Activated T-cell treated with anti-CD3 and anti-CD28 coated beads, Interleukin-2, amount 50 U/mL, for 48 hours (primary cell): ENCODE measurements at places on chromosomes 1 and 21.

GRCh38 chr1:53383136-53383870 lies 55.4 kb upstream of the LRP8 start:
- DNase-seq, result no peak

- DNase-seq, result no peak
Measured at GRCh38 chr1:50853325-50853724, 106.7 kb downstream of the FAF1 start.

DNA sequence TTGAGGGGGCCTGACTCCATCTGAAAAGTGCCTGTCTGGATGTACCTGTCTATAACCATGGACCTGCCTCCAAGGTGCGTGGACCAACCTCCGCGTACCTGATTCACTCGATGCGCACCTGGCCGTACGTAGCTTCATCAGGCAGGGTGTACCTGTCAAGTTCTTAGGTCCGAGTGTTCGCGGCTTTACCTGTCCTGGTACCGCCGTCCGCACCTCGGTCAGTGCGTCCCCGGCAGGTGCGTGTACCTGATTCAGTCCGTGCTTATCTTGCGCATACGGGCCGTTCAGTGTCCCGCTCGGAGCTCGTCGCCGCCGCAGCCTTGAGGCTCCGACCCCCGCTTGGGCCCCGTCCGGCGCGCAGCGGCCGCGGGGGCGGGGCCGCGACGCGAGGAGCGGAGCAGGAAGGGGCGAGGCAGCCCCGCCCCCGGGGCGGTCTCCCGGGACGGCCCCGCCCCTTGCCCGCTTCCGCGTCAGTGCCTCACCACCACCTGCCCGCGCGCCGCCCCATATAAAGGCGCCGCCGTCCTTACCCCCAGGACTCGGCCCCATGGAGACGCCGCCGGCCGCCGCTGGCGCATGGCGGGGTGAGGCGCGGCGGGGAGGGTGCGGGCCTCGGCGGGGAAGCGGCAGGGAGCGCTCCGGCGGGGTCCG lies at the start of gene ZC3H12A:
ZC3H12A (plus strand) TSS at position 535 of the 651 bp plus-strand sequence. CDS start 917 bp downstream, outside the sequence.
- DNase-seq, result peak; percentile 90

GRCh38 chr1:41504114-41505035 lies 19.9 kb upstream of the EDN2 start:
- DNase-seq, result no peak

- DNase-seq, result no peak
Measured at GRCh38 chr1:183898001-183898396, 93.1 kb downstream of the RGL1 start.

DNA sequence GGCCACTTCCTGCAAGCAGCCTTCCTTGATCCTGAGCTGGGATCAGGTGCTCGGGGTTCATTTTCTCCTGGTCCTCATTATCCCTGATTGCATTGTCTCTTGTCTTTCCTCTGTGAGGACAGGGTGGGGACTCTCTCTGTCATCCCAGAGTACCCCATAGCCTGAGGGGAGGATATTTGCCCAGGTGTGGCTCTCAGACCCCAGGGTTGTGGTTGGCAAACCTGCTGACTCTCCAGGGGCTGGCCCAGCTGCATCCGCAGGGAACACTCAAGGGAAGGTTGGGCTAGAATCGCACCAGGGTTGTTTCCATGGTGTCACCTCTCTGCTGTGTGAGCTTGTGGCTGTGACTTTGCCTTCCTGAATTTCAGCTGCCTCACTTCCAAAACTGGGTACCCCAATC lies 276.8 kb upstream of the C1orf174 start:
- DNase-seq, result no peak

DNA sequence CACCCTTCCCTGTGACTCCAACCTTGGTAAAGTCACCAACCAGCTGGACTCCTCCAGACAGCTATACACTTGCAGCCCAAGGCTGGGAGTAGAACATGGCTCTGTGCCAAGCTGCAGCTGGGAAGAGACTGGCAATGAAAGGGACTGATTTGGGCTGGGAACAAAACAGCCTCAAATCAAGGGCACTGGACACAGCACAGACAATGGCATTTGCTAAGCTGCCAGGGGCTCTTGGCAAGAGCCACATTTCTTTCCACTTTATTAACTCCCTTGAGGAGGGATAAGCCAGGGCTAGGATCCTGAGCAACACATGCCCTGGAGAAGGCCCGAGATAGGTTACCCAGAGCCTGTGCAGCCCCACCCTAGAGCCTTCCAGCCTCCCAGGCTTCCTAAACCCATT lies 12.0 kb downstream of the SYT11 start:
- DNase-seq, result no peak

DNA sequence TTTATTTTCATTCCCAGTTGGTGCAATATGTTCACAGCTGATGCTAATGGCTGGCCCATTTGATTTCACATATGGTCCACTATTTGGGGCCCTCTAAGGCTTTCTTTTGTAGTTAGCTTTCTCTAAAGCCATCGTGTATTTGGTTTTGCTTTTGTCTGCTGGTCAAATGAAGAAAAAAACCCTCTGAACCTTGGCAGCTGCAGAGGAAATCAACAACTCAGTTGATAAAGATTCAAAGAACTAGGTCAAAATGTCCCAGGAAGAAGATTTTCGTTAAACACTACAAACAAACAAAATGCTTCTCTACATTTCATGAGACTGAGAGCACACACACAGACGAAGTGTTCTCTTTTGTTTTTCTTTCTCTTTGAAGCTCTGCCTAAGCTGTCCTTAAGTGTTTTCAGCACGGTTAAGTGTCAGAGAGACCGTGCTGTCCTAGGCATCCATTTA lies 655.0 kb downstream of the RWDD3 start:
- no peak for DNase-seq

DNA sequence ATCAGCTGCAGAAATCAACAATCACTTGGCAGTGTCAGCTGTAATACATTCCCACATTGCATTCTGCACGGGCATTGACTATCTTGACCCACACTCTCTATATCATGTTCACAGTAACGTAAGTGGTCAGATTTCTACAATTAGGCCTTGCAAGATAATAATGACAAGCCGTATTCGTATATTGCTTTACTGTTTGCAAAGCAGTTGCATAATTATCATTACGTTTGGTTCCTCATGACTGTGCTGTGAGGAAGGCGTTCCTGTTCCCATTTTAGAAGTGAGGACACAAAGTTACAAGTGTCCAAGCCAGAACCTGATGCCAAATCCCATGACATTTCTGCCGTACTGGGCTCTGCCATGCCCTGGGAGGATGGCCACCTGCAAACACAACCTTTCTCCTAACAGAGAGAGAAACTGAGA lies 53.5 kb upstream of the TARBP1 start:
- DNase-seq, result no peak

GRCh38 chr1:234956821-234957329 lies 171.8 kb downstream of the TOMM20 start:
- peak; percentile 17 for DNase-seq

DNA sequence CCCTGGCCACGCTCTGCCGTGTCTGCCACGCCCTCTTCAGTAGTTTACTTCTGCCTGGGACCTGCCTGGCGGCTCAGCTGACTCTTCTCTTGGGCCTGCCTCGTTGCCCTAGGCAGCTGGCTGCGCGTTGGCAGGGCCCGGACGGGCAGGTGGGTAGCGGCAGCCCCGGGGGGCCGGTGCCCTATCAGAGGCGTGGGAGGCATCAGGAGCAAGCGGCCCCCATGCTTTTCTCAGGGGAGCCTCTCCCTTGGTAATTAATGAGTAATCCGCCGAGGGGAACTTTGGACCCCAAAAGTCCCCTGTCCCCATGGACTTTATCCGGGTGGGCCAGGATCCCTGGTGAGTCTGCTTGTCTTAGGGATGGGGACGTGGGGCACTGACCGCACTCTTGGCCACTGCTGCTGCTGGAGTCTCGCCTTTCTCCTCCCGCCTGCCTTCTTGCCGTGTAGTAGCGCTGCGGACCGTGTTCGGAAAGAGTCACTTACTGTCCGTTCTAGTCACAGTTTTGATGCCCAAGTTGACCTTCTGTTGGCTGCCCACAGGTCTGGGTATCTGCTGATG lies 22.7 kb downstream of the SKI start:
- no peak for DNase-seq

DNA sequence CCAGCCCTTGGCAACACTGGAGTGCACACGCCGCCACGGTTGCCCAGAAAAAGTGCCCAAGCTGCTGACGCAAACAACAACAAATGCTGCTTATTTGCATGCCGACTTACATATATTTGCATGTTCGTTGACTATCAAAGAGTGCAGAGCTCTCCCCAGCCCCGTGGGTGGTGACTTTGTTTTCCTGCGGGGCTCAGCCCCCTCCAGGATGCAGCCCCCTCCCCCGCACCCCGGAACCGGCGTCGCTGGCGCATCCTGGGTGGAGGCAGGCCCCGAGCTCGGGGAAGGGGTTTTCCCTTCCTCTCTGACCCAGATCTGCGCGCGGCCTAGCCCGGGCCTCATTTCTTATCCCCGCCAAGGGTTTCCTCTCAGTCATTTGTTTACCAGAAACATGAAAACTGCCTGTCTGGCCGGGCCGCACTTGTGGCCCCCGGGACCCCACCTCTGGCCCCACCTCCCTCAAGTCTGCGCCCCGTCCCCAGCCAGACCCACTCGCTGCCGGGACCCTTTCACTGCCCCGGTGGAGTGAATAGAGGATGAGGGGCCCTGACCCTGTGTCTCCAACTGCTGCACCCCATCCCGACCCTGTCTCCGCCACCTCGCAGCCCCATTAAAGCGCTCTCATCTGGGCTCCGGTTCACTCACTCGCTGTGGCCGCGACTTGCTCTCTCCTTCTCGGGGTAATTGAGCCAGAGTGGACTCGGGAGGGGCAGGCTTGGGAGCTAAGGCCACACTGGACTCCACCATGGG lies 5.5 kb downstream of the TNFRSF25 start:
- peak; percentile 84 for DNase-seq

DNA sequence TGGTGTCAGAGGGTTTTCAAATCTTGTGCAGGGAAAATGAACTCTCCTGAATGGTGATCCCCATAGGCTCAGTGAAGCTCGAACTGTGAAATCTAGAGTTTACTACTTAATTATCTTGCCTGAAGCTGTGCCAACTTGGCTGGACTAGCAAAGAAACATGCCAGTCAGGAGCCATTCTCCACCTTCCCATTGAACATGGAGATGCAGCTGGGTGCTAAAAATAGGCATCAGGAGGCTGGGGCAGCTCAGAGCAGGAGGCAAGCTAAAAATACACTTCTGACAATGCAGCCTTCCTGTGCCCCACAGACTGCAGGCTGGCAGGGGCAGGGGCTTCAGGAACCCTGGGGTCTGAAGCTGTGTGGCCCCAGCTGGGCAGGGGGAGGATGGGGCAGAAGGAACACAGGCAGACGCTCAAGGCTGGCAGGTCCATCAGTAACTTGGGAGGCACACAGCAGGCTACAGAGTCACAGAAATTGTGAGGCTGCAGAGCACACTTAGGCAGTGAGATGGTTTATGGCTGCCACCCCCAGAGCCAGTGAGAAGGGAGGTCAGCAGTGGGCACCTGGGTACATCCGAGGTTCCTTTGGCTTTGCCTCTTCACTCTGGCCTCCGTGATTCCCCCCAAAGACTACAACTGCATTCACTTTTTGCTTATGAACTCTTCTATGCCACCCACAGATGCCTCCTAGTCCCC lies 155.4 kb upstream of the KCND3 start:
- DNase-seq, result no peak

GRCh38 chr1:8874230-8875201 lies 4.0 kb downstream of the ENO1 start:
- peak; percentile 46 for DNase-seq

GRCh38 chr1:7400566-7400965 lies 370.5 kb upstream of the VAMP3 start:
- DNase-seq, result no peak

DNA sequence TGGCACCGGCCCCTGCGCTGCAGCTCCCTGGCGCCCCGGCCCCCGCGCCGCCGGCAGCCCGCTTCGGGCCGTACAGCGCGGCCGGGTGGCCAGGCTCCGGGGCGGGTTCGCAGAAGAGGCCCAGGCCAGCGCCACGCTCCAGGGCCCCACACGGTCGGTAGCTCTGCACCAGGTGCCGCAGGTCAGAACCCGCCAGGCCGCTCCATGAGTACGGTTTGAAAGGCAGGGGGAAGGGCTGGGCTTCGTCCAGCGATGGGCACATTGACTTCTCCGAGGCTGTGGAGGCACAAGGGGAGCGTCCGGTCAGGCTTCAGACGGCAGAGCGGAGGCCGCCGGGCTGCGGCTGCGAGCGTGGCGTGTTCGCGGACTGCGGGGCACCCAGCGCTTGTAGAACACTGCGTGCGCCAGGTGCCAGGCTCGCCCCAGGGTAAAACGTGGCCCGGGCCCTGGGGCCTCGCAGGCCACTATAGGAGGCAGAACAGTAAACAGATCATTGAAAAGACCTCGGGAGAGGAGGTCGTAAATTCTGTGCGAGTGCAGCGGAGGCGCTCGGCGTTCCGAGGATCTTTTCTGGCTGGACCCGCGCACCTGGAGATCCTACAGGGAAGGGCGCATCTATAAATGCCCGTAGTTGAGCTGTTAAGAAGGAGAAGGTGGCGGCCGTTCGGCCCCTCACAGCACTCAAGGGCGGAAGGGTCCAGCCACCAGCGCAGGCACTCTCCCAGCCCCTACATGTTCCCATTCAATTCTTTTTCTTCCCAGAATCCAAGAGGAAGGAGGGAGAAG lies 5.7 kb downstream of the GFI1 start:
- no peak for DNase-seq

- no peak for DNase-seq
Measured at GRCh38 chr1:177884479-177885021, 85.3 kb downstream of the SEC16B start.

DNA sequence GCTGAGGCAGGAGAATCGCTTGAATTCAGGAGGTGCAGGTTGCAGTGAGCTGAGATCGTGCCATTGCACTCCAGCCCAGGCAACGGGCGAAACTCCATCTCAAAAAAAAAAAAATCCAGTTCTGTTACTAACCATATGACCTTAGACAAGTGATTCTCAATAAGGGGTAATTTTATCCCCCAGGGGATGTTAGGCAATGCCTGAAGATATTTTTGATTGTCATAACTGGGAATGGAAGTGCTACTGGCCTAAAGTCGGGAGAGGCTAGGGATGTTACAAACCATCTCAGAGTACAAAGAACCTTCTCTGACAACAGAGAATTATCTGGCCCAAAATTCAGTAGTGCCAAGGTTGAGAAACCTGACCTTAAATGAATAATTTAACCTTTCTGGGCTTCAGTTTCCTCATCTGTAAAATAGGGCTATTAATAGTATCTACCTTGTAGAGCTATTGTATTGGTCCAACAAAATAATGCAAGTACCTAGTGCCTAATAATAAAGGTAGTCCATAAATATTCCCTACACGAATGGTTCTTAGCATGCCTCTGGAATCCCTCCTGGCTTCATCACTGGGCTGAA lies 5.8 kb upstream of the LMNA start:
- DNase-seq, result no peak

DNA sequence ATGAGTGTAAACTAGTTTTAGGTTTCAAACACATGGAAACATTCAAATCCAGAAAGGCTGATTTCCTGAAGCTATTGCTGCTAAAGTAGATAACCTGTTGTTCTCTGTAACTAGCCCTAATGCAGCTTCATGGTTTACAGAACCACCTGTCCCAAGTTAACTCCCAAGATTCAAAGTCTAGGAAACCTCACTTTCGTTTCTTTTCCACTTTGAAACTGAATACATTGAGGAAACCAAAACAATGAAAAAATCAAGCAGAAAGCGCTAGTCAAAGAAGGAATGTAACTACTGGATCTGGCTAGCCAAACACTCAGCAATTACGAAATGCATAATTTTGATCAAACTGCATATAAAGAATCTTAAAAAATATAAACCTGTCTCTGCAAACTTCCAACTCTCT lies 17.8 kb downstream of the SLC16A1 start:
- no peak for DNase-seq

- DNase-seq, result peak; percentile 79
Measured at GRCh38 chr1:175338387-175339135, 146.0 kb upstream of the KIAA0040 start.
